ENCODE measurements at places on chromosomes 1 and 21. TPM values are rescaled to one million over a fixed set of nuclear protein-coding genes. Genes with fewer than 3 reads are reported as not detected.

The FBXO2 gene
- total RNA-seq, result 1.2 TPM

The ATP1A2 gene
- not detected for total RNA-seq

The MYOC gene
- total RNA-seq, result 0.25 TPM

The RNU1-3 gene
- total RNA-seq, result under 0.01 TPM

The SH2D1B gene
- total RNA-seq, result not detected

The HES5 gene
- not detected for total RNA-seq

The TEKT2 gene
- 0.12 TPM for total RNA-seq

The PLPPR5 gene
- 0.89 TPM for total RNA-seq

The SON gene
- total RNA-seq, result 139 TPM

The GSTM1 gene
- 0.37 TPM for total RNA-seq

The LRRC8B gene
- 1.8 TPM for total RNA-seq

The DMBX1 gene
- not detected for total RNA-seq

The ALG6 gene
- 15.2 TPM for total RNA-seq

The CLEC20A gene
- total RNA-seq, result not detected

The AVPR1B gene
- not detected for total RNA-seq

The OR2T2 gene
- not detected for total RNA-seq

The GOLT1A gene
- total RNA-seq, result not detected

The ECM1 gene
- total RNA-seq, result 9.5 TPM

The UBASH3A gene
- not detected for total RNA-seq

The KCNK1 gene
- 32.8 TPM for total RNA-seq

The TACSTD2 gene
- total RNA-seq, result 0.11 TPM

The KRTAP7-1 gene
- total RNA-seq, result not detected

The BRDT gene
- total RNA-seq, result not detected

The KIAA0040 gene
- 0.44 TPM for total RNA-seq

The HEYL gene
- not detected for total RNA-seq

The CLDN19 gene
- total RNA-seq, result not detected

The RNF207 gene
- total RNA-seq, result 16.4 TPM

The ADAMTS5 gene
- 4.0 TPM for total RNA-seq

The AMY1A gene
- total RNA-seq, result not detected

The SRGAP2C gene
- total RNA-seq, result 33.4 TPM

The USP24 gene
- total RNA-seq, result 57.0 TPM

The VANGL2 gene
- total RNA-seq, result under 0.01 TPM

The CR1L gene
- total RNA-seq, result not detected

The SPRR3 gene
- not detected for total RNA-seq
